Lung microvascular endothelial cell (primary cell): ENCODE measurements at places on chromosomes 13 and 19. TPM values are rescaled to one million over a fixed set of nuclear protein-coding genes. Genes with fewer than 3 reads are reported as not detected.
A peak's percentile ranks its signal among the peaks of the same experiment; 100 is the strongest.

DNA sequence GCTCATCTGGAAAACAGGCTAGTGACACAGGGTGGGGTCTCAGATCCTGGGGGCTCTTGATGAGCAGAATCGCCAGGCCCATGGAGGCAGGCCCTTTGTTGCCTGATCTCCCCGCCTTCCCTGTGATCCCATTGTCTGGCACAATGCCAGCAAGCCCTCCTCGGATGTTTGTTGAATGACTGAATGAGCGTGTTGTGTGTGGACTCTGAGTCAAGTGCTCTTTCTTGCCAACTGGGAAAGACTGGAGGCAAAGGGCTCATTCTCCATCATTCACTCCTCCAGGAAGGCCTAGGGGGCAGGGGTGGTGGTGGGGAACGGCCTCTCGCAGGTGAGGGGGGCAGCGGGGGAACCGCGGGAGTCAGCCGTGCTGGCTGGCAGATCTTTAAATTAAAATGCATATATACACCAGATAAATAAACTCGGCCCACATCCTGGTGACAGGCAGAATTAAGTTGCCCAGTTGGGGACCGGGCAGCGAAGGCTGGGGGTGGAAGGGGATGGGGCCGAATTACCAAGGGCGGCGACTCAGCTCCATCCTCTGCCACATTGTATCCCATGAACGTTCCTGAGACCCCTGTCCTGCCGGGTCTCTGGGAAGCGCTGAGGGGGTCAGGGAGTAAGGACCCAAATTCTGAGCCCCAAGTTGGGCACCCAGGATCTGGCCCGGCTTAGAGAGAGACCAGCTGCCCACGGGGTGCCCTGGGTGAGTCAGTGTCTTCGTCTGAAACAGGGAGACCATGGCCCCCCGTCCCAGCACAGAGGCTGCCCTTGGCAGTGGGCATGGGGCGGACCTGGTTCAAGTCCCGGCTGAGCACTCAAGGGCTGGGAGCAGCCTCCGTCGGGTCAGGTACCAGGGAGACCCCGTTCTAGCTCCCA, 24.5 kb downstream of the EFNA2 start:
- DNase-seq, result no peak

DNA sequence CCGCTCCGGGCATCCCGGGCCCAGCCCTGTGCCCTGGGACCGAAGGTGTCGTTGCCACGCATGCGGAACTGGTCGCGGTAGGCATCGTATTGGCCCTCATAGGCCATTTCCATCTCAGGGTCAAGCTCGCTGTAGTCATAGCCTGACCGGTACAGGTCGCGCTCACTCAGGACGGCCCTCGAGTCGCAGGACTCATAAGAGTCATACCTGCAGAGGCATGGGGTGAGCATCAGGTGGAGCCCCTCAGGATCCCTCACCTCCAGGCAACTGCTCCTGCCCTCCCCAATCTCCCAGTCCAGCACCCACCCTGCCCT, 17.4 kb downstream of the AKAP8L start:
- no peak for DNase-seq

DNA sequence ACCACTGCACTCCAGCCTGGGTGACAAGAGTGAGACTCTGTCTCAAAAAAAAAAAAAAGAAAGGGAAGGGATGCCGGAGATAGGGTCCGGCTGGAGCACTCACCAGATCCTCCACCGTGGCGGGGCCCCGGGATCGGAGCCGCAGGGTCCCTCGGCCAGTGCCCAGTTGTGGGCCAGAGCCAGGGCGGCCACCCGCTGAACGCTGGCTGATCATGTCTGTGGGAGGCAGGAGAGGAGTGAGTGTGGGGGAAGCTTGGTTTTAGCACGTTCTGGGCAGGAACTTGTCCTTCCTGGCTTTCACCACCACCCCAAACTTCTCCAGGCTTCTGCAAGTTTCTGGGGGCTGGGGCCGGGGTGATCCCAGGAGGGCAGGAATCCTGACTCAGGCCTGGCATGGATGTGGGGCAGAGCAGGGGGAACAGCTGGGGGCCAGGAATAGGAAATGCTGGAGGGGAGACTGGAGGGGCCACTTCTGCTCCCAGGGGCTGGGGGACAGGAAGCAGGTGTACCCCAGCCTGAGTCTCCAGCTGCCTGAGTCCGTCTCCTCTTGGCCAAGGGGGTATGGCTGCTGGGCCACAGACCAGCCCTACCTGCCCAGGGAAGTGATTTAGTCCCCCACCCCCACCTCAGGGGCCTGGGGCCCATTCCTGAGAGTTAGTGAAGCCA, 4.3 kb upstream of the PTGER1 start:
- no peak for DNase-seq

GRCh38 chr19:28633319-28634018, 579.5 kb downstream of the UQCRFS1 start:
- peak; percentile 57 for DNase-seq

DNA sequence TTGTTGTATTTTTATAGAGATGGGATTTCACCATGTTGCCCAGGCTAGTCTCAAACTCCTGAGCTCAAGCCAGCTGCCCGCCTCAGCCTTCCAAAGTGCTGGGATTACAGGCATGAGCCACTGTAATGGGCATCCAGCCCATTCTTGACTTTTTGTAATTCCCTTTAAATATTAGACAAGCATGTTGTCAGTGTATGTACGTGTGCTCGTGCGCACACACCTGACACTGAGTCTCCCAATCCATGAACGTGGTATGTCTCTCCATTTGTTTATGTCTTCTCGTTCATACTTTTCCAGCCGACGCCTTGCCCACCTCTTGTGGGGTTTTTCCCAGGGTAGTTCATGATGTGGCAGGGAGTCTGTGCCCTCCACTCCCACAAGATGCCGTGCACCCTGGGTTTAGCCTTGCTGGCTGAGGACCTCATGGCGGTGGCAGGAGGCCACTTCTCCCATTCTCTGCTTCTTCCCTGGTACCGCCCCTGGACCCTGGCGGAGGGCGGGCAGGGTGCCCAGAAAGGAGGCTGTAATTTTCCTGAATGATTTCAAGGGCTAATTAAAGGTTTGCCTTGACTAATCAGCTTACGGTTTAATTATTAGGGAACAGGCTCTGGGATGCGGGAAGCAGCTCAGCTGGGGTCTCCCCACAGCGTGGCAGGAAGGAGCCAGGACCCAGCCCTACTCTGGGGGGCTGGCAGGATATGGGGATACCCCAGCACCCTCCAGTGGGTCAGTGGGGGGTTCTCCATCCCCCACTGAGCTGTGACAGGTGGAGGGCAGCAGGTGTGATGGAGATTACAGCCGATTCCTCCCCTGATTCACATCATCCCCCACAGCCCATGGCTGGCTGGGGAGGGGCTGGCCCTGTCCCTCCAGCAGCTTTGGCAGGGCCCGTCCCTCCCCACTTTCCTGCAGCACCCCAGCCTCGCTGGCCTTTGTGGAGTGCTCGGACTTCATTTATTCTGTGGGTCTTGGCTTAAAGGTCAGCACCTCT, 12.9 kb downstream of the PAK4 start:
- DNase-seq, result no peak

- no peak for DNase-seq
Measured at GRCh38 chr19:51201712-51202111, 23.2 kb upstream of the CD33 start.

GRCh38 chr19:56988299-56988698, 131.5 kb upstream of the USP29 start:
- DNase-seq, result no peak

DNA sequence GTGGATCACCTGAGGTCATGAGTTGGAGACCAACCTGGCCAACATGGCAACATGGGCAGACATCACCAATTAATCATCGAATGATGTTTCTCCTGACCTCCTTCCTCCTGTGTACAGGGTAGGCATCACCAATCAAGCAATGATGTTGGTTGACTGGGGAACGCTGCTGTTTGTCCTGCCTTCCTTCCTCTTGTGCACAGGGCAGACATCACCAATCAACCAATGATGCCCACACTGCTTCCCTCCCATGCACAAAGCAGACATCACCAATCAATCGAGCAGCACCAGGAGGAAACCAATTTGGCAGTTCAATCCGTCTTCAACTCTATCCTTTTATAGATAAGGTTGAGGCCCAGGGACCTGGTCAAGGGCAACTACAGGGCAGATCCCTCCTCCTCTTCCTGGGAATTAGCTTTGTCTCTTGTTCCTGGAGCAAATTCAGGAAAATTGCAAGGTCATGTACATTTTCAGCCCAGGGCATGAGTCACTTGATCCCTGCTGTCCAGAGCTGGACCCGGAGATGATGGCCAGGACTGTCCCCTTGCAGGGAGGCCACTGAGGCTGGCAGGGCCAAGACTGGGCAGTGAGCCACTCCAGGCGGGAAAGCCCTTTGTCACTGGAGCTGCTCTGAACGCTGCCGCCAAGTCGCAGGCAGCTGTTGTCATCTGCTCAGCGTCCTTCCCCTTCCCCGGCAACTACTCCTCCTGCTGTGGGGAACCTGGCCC, 5.3 kb upstream of the CSNK1G2 start:
- peak; percentile 56 for DNase-seq

DNA sequence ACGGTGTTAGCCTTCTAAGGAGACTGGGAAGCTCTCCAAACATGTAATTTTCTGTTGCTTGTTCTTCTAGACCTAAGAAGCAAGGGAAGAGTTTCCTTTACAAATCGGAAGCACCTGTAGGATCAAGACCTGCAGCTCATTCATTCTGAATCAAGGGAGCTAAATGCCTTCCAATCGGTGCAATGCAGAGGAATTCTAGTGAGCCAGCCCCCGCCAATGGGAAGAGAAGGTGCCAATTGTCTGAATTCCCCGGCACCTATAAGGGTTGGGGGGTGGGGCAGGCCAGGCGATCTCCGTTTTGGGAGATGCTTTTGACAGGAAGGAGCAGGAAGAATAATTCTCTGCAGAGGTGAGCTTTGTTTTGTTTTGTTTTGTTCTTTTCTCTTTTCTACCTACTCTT, 7.1 kb upstream of the NLRP13 start:
- DNase-seq, result no peak

DNA sequence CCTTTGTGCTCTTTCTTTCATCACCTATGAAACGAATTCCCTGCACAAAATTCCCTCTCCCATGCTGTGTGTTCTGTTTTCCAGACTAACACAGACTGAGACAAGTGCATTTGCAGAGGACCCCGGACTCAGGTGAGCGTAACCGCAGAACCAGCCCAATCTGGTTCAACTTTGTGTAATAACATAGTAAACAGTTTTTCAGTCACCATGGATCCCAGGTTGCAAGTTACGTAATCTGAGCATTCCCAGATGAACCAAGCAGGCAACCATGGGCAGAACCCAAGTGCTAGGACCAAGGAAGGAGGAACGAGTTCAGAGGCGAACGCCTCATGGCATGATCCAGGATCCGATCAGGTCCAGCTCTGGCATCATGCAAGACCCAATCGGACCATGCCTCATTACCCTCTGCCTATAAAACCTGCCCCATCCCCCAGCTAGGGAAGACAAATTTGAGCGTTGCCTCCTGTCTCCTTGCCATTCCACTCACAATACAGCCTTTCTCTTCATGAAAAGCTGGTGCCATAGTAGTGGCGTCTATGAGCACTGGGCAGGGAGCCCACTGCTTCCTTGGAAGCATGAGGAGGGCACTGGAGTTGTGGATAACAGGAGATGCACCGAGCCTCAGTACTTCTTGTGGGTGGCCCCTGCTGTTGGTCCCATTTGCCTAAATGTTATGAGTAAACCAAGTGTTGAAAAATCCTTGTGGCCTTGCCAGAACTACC, 107.6 kb downstream of the ABCC4 start:
- DNase-seq, result no peak

DNA sequence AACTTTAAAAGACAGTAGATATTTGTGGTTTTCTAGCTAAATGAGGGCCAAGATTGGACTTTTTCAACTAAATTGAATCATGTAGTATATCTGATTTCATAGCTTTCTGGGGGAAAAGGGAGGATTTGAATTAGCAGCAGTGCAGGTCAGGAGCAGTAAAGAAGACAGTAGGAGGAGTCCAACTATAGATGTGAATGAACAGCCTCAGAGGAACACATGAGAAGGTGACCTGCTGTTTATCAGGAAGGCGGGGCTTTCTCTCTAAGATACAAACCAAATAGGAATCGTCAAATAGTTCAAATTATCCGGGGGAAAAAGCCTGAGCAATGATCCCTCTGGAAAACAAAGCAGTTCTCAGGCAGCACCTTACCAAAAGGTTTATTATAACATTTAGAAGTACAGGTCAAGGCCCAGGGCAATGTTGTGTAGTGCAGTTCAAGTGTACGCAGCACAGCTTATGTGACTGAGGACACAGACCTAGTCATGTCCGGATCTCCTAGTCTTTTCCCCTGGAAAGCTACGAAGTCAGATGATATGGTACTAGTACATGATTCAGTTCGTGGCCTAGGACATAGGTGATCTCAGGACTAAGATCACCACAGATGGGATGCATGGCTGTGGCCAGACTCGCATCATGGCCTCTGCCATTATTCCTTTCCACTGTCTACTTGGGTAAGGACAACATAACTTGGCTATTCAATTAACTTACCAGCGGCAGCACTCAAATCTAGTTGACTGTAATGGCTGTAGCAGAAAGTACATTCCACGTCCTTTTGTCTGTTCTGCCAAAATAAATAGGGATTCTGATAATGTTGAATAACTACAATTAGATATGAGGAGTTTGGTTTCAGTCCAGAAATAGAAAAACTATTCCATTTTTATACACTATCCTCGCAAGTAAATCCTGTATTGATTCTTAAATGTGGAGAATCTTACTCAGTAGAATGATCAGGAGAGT, 40.3 kb downstream of the MPHOSPH8 start:
- no peak for DNase-seq

DNA sequence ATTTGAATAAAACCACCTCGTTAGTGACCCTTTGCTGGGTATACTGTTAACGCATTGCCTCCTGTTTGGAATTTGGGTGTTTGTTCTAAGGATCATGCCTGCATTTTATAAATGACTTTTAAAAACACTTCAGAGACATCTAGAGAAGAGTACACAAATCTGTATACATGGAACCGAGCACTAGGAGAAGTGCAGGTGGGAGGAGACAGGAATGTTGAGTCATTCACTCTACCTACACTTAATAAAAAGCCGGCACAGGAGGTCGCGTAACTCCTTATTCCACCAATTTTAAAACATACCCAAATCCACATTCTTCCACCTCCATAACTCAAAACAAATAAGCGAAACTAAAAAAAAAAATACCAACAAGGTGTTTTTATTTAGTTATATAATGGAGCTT, 48.6 kb downstream of the FGF9 start:
- no peak for DNase-seq

- no peak for DNase-seq
Measured at GRCh38 chr13:30690282-30691188, 44.8 kb upstream of the ALOX5AP start.

GRCh38 chr13:112450904-112451240, 74.7 kb downstream of the SPACA7 start:
- DNase-seq, result no peak

SPC24 gene
- total RNA-seq, result 14.3 and 35.7 TPM in 2 replicates

ASF1B gene
- 4.0 and 11.6 TPM in 2 replicates for total RNA-seq

ANKLE1 gene
- 0.20 and 0.44 TPM in 2 replicates for total RNA-seq

NAPSA gene
- under 0.01 TPM in 1 of 2 replicates, not detected in the other for total RNA-seq

SMIM17 gene
- 0.20 and 0.22 TPM in 2 replicates for total RNA-seq

ZNF844 gene
- 1.7 and 3.6 TPM in 2 replicates for total RNA-seq

ZSCAN5C gene
- not detected in 2 replicates for total RNA-seq

KDELR1 gene
- 34.9 and 37.0 TPM in 2 replicates for total RNA-seq

NPHS1 gene
- not detected in 2 replicates for total RNA-seq

ECSIT gene
- total RNA-seq, result 21.4 and 23.8 TPM in 2 replicates

ZNF541 gene
- 0.20 and 0.44 TPM in 2 replicates for total RNA-seq

ETV2 gene
- total RNA-seq, result 0.20 and 0.44 TPM in 2 replicates

LILRA6 gene
- total RNA-seq, result not detected in 2 replicates
